Stimulated activated CD8-positive, alpha-beta memory T cell treated with anti-CD3 and anti-CD28 coated beads, Interleukin-7, amount 100 ng/mL, for 48 hours (primary cell): ENCODE measurements at places on chromosomes 4 and X.

GRCh38 chrX:38870361-38870895 lies 69.2 kb downstream of the MID1IP1 start:
- DNase-seq: no peak

GRCh38 chr4:37758226-37758625 lies 68.3 kb upstream of the PGM2 start:
- no peak for DNase-seq

- DNase-seq: no peak
Measured at GRCh38 chr4:188296331-188296730, 157.1 kb downstream of the TRIML1 start.

GRCh38 chrX:40867352-40867751 lies 132.0 kb upstream of the MED14 start:
- no peak for DNase-seq

DNA sequence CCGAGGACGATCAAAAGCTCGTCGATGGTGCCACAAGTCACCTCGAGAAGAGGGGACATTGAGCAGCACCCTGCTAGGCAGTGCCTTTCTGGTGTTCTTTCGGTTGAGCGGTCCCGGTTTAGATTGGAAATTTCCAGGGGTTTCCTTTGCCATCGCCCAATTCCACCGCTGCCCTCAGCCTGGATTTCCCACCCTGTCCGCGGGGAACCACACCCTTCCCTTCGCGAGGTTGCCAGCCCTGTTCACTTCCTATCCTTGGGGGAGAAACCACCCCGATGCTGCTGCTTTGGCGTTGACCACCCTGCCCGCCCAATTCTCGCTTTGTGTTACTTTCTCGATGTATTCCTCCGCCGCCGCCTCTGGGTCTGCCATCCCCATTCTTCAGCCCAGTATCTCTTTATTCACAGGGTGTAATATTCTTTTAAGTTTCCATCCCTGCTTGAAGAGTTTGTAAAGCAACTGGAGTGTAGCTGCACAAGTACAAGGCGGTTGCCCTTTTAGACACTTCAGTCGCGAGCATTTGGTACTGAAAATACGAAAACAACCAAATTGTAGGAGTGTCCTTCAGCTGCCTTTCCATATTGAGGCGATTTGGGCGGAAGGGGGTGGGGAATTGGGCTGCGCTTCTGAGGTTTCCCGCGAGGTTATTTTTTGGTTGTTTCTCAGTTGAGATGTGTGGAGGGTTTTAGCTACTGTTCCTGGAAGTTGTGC lies 1.1 kb downstream of the OGT start:
- peak; percentile 25 for DNase-seq

- no peak for DNase-seq
Measured at GRCh38 chr4:183905593-183906488, 734 bp downstream of the STOX2 start.

DNA sequence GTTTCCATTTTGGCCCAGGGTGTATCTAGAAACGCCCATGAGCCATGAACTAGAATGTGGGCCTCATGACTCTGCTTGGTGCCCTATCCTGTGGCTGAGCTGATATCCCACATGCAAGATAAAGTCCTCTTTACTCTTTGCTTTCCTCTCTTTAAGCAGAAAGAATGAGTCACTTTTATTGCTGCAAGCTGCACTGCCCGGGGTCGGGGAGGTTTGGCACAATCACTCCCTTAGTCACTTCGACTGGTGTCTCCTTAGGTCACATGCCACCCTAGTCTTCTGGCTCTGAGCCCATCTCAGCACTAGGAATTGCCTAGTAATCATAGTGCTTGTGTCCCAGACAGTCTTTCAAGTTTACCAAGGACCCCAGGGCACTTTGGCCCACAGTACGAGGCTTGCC lies 75.1 kb upstream of the CXorf66 start:
- DNase-seq: no peak

DNA sequence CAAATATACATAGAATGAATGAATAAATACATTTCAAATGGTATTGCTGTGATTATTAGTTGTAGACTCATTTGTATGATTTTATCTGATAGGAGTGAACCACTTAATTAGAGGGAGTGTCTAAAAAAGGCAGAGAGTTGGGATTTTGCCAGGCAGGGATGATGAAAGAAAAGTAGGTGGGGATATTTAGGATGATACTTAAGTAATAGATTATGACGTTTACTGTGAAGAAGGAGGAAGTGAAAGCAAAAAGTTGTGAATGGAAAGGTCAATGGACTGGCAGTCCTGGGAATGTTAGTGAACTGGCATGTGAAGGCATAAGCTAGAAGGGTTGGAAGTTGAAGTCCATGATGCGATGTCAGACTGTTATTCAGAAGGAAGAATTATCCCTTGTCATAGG lies 917.1 kb downstream of the RAPGEF2 start:
- no peak for DNase-seq

- DNase-seq: no peak
Measured at GRCh38 chrX:17432158-17432557, 57.2 kb downstream of the NHS start.

DNA sequence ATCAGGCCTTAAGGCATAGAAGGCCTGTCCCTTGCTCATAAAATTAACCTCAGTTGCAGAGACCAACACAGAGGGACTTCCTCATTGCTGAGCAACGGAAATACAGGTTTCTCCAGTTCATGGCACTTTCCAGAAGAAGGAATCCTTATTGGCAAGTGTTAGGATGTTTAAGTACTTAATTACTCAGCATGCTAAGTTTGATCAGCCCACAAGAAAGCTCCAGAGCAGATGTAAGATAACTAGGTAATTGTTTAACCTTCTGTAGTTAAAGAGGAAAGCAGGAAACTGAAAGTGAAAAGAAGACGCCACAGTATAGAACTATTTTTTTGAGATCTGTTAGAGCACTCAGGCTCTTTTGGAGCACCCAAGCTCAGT lies 33.5 kb downstream of the SMS start:
- no peak for DNase-seq

- DNase-seq: no peak
Measured at GRCh38 chrX:107738272-107738671, 37.3 kb downstream of the TSC22D3 start.

DNA sequence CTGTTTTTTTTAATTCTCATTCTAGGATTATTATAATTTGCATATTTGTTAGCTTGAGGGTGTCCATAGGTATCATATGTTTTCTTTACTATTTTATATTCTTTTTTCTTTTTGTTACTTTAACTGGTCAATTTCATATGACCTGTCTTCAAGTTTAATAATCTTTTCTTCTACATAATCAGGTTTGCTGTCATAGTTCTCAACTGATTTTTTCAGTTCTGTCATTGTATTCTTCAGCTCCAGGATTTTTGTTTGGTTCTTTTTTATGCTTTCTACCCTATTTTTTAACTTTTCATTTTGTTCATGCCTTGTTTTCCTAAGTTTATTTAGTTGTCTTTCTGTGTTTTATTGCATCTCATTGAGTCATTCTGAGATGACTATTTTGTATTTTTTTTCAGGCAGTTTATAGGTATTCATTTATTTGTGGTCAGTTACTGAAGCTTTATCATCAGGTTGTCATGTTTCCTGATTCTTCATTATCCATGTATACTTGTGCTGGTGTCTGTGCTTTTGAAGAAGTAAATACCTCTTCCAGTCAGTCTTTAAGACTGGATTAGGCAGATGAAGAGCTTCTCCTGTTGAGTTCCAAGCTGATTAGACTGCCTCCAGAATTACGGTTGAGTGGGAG lies 220.3 kb upstream of the VEGFC start:
- DNase-seq: no peak

GRCh38 chrX:109914114-109914849 lies 88.6 kb upstream of the TMEM164 start:
- no peak for DNase-seq

DNA sequence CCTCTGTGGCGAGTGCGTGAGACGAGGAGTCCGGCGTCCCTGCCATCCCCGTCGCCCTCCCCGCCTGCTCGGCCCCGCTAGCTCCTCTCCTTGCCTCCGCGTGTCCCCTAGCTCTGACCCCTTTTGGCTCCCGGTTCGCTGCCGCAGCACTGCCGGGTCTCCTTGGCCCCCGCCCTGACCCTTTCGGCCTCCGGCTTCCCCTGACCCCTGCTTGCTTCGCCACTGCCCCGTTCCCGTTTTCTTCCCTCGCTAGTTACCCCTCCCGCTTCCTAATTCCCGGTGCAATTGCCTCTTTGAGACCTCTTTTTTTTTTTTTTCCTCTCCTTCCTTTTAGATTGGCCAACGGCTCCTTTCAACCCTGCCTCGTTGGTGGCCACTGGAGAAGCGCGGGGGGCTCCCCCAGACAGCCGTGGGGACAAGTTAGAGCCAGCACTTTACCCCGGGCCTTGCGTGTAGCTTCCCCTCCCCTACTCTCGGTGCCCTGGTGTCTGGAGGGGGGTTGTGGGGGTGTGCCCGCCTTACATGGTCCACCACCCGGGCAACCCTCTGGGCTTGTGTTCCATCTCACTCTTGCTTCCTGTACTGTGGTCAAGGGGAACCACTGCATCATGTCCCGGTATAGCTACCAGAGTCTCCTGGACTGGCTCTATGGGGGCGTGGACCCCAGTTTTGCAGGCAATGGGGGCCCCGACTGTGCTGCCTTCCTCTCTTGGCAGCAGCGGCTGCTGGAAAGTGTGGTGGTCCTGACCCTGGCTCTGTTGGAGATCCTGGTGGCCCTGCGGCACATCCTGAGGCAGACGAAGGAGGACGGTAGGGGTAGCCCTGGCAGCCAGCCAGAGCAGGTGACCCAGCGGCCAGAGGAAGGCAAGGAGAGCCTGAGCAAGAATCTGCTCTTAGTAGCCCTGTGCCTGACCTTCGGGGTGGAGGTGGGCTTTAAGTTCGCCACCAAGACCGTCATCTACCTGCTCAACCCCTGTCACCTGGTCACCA lies 548 bp downstream of the TMEM164 start:
- no peak for DNase-seq

GRCh38 chr4:38730830-38731646 lies 51.8 kb downstream of the TLR10 start:
- DNase-seq: peak; percentile 49

- no peak for DNase-seq
Measured at GRCh38 chr4:77226939-77227705, 70.1 kb downstream of the CCNG2 start.

DNA sequence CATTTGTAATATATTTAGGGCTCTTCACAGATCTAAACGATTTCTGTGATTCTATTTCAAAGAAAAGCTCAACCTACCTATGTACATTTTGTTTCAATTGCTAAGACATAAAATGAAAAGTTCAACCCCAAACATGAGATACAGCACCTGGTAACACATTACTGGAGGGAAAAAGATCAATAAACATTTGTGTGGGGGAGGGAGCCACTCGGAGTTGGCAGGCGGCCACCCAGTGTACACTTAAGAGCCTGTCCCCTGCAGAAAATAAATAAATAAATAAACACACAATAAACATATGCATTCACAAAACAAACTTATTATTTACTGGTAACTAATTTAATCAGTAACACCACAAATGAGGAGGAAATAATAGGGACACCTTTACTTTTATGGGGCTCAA lies 19.3 kb downstream of the PRSS48 start:
- DNase-seq: no peak

DNA sequence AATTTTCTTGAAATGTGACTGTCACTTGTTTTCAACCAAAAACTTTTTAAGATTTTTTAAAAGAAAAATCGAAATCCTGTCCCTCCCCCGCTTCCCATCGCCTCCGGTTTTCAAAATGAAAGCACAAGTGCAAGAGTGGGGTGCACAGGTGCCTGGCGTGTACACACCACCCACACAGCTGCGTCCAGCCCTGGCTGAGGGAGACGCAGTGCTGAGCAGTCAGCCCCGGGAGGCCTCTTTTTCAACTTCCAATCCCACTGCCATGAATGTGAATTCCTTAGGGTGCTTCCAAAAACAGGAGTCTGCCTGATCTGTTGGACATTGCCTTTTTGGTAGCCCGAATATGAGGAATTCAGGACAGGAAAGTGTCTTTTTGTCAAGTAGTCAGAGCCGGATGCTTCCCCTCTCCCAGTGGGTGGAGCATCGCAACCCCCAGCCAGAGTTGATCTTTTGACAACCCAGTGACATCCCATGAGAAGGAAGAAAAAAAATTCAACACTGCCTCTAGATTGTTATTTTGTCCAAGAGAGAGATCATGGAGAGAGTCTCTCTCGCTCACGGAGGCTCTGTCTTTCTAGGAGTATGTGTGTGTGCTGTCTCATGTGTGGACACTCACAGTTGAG lies 8.9 kb downstream of the PRRG3 start:
- DNase-seq: no peak

DNA sequence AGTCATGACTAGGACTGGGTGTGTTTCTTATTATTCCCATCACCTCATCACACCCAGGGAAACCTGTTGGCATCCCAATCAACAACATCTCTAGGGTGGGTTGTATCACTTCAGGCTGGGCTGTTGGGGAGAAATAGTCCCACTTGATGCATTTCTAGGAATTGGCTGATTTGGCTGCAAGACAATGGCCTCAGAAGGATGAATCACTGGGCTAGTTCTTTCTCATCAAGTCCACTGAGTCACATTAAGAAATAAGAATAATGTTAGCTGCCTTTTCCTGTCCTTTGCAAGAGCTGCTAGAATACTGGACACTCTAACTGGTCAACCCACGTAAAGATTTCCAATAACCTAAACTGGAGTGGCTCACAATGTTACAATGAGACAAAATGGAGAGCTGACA lies 104.2 kb downstream of the CHRDL1 start:
- no peak for DNase-seq

DNA sequence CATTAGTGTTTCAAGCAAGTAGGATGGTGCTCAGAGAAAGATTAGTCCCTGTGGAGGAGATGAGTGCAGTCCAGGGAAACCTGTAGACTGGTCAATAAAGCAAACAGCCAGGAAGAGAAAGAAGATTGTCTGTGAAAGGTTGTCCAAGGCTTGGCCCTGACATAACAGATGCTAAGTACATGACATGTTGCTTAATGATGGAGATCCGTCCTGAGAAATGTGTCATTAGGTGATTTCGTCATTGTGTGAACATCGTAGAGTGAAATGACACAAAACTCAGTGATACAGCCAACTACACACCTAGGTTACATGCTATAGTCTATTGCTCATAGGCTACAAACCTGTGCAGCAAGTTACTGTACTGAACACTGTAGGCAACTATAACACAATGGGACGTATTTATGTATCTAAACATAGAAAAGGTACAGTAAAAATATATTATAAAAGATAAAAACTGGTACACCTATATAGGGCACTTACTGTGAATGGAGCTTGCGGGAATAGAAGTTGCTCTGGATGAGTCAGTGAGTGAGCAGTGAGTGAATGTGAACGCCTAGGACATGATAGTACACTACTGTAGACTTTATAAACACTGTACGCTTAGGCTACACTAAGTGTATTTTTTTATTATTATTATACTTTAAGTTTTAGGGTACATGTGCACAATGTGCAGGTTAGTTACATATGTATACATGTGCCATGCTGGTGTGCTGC lies 9.0 kb upstream of the PRSS48 start:
- no peak for DNase-seq

DNA sequence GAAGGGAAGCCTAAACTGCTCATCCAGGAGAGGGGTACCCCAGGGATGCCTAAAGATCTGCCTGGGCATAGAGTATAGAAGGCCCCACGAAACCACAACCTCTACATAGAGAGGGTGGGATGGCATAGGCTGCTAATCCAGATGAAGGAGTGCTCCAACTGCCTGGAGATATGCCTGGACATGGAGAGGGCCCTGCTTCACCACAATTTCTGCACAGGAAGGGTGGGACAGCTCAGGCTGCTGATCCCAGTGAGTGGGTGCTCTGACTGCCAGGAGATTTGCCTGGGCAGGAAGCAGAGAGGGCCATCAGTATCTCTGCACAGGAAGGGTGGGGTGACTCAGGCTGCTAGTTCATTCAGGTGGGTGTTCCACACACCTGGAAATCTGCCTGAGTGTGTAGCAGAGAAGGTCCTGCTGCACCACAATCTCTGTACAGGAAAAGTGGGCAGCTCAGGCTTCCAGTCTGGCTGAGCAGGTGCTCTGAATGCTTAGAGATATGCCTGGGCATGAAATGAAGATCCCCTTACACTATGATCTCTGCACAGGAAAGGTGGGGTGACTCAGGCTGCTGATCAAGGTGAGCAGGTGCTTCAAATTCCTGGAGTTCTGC lies 61.1 kb downstream of the ZNF518B start:
- DNase-seq: no peak
